Hypothalamus (tissue), 51 donors: ENCODE measurements at places on chromosomes 12 and 14.

- DNase-seq, result no peak
These were observed 52.4 kb upstream of the ESRRB start for GRCh38 chr14:76323331-76324050.

DNA sequence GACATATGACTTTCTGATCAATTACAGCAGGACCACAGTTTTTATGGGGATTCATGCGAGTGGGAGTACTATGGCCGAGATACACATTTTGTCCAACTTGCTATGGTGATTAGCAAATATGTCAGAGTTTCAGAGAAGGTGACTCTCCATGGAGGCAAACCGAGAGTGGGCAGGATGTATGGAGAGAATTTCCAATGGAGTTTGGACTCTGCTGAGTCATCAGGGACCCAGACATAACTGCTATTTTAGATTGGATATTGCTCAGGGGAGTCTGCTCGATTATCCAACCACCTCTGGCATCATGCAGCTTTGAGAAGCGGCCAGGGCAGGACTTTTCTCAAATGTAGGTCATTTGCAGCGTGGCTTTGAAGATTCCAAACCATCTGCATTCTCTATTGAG lies 9.5 kb upstream of the GSG1 start:
- DNase-seq, result no peak

DNA sequence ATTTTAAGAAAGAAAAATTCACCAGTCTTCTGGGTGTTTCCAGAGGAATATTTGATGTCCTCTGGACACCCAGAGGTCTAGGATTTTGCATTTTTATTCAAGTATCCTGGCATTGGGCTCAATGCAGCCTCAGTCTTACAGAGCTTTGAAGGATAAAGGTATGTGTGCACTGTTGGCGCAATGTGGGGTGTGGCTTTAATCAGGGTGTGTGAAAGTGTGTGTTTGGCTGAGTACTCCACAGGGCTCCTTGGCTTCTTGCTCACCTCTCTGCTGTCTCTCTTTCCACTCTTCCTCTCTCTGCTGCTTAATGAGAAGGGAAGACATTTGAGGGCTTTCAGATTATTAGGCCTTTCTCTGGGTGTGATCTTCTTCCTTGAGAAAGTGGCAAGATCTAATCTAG lies 193.3 kb upstream of the CCND2 start:
- no peak for DNase-seq

DNA sequence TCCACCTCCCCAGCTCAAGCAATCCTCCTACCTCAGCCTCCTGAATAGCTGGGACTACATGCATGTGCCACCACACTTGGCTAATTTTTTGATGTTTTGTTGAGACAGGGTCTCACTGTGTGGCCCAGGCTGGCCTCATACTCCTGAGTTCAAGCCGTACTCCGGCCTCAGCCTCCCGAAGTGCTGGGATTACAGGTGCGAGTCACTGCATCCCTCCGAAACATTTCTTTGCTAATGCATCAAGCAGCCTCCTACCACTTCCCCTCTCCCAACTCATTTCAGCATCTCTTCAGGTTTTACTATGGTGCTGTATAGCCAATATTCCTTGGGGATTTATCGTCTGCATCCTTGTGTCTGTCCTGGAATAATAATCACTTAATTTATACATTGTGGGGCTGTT lies 2.3 kb upstream of the SLC22A17 start:
- DNase-seq, result no peak

DNA sequence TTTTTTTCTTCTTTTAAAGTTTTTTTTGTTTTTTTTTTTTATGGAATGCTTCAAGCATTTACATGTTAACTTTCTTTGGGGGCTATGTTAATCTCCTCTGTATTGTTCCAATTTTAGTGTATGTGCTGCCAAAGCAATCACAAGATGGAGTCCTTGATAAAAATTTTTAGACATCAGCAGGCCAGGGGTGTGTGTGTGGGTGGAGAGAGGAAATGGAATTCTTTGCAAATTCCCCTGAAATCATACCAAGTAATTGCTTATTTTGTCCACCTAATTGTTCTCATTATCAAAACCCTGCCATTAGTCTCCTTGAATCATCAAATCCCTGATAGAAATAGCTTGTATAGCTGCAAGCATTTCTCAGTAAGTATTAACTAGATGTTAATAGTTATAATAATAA lies 21.7 kb downstream of the RNF212B start:
- no peak for DNase-seq

DNA sequence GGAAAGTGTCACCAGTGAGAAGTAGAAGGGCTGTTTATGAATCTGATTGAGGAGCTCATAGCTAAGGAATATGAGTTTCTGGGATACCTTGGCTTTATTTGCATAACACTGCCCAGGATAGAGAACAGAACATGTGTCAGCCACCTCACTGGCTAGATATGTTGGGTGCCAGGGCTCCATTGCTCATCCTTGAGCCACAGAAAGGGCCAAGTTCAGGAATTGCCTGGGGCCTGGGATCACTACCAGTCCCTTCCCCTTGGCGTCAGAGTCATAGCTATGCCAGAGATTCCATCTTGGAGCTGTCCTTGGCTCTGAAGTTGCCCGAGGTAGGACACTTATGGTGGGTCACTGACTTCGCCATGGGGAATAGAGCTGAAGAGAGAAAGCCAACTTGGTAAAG lies 49.0 kb downstream of the IFT43 start:
- no peak for DNase-seq

DNA sequence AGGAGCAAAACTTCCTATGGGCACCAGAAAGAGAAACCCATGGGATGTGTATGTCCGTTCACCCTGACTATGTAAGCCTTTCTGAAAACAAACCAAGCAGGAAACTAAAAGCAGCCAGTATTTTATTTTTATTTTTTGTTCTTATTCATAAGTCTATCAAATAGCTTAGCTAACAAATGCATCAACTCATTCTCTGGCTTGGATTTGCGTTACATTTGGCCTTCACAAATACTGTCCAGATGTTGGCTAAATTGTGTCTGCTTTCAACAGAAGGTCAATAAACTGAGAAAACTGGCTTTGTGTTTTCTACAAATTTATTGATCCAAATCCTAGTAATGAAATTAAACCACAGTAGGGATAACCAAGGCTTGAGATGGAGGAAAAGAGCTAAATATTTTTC lies 379.0 kb downstream of the NOVA1 start:
- DNase-seq, result no peak

- no peak for DNase-seq
These were observed 223.4 kb downstream of the PCNX1 start for GRCh38 chr14:71130491-71131179.

DNA sequence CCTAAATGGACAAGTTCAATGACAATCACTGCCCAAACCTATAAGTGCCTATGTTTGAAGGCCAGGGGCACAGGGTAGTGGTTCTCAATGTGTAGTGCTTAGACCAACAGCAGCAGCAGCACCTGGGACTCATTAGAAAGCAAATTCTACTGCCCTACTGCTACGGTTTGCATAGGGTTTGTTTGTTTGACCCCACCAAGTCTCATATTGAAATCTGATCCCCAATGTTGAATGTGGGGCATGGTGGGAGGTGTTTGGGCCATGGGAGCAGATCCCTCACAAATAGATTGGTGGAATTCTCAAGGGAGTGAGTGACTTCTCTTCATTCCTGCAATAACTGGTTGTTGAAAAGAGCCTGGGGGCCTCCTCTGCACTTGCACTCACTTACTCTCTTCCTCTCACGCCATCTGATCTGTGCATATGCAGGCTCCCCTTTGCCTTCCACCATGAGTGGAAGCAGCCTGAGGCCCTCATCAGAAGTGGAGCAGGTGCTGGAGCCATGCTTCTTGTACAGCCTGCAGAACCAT lies 39.5 kb downstream of the PPM1H start:
- no peak for DNase-seq

- DNase-seq, result no peak
These were observed 18.3 kb downstream of the TRIP11 start for GRCh38 chr14:92021523-92021922.

DNA sequence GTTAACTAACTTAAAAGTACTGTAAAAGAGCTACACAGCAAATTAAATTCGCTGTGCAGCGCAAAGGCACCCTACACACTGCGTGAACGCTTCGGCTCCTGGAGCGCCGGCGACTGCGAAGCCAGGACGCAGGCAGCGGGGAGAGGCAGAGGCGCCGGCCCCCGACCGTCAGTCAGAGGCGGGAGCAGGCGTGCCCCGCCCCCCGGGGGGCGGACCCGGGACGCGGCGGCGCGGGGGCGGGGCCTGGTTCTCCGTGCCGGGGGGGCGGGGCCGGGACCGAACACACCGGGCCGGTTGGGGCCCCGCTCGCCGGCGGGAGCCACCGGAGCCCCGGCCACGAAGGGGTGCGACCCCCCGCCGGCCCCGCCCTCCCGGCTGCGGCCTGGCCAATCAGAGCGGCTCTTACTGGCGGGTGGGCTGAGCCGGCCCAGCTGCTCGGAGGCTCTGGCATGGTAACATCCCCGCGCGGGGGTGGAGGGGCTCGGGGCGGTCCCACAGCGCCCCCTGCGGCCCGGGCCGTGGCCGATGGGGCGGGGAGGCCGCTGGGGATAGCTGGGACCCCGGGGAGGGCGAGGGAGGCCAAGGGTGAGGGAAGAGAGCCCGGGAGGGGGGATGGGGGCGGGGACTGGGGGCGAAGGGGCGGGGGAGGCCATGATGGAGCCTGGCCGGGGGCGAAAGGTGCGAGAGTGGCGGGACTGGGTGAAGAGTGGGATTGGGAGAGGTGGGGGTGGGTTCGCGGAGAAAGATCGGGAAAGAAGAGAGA lies at the start of gene PRPF40B:
PRPF40B (plus strand) TSS at position 420 of the 763 bp plus-strand sequence; CDS start at position 450, 30 bp downstream.
- DNase-seq, result peak; percentile 78

GRCh38 chr12:113232840-113233585 lies 11.7 kb downstream of the TPCN1 start:
- no peak for DNase-seq

GRCh38 chr12:107903341-107904061 lies 129.0 kb downstream of the ASCL4 start:
- no peak for DNase-seq

DNA sequence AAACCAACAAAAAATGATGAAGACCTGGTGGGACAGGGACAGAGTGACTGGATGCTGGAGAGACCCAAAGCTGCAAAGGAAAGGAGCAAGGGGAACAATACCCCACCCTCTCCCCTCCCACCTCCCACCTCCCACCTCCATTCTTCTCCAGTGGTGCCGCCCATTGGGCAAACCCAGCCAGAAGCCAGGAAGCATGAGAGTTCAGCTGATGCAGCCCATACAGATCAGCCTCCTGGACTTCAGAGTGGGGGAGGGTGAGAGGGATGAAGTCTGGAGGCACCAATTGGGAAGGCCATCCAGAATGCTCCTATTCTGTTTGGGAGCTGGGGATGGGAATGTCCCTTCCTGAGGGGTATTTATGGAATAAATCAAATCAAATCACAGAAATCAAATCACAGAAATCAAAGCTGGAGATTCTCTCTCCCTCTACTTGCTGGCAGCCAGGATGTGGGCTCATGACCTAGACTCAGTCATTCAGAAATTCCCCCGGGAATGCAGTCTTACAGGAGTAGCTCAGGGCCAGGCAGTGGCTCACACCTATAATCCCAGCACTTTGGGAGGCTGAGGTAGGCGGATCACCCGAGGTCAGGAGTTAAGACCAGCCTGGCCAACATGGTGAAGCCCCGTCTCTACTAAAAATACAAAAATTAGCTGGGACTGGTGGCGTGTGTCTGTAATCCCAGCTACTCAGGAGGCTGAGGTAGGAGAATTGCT lies 31.1 kb downstream of the IRF2BPL start:
- no peak for DNase-seq

DNA sequence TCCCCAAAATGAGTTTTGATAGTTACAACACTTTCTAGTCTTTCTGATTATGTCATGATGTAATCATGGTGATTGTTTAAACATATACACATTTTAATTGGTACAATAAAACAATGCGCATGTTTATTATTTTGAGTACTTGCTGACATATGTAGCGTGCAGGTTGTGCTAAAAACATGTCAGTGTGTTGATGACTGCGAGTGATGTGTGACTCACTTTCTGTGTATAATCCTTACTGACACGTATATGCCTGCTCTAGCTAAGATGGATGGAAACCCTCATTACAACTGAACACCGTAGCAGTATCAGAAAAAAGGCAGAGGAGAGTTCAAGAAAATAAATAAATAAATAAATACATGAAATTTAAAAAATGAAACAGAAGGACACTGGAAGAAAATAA lies 1552.4 kb upstream of the FLRT2 start:
- DNase-seq, result no peak

GRCh38 chr12:96274331-96274730 lies 80.2 kb downstream of the ELK3 start:
- DNase-seq, result no peak

DNA sequence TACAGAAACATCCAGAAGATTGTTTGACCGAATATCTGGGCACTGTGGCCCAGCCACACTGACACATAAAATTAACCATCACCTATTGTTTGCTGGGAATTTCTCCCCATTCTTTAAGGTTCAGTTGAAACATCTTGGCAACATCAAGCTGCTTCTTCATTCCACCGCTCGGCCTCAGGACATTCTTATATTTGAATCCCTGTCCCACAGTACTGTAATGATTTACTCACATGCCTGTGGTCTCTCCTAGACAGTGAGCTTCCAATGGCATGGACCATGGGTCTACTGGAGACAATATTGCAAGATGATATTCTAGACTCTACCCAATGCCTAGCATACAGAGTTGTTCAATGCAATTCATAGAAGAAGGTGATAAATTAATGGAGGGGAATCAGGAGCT lies 56.1 kb downstream of the EMP1 start:
- no peak for DNase-seq

DNA sequence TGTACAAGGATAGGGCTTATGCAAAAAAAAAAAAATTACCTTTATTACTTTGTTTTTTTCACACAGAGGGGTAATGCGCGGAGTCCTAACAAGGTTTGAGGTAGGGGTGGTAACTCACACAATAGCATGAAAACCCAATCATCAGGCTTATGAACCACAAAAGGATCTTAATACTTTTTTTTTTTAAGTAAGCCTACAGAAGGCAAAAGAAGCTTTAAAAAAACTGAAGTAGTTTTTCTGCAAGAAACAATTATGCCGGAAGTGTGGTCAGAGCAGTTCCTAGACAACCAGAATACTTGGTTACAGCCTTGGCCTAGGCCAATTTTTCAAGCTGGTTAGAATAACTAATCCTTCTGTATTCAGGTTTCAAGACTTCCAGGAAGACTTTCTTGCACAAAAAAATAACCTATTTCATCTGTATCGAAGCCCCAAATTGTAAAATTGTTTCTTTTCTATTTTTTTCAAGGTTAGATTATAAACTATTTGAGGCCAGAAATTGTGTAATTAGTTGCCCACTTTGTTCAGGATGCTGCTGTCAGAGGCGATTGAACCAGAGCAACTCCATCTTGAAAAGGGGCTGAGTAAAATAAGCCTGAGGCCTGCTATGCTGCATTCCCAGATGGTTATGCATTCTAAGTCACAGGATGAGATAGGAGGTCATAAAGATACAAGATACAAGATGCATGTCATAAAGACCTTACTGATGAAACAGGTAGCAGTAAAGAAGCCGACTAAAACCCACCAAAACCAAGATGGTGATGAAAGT lies 1.8 kb upstream of the GNS start:
- no peak for DNase-seq

- DNase-seq, result no peak
These were observed 41.0 kb downstream of the HECTD4 start for GRCh38 chr12:112341046-112341825.
